Right lobe of liver (tissue), 6 donors: ENCODE measurements at places on chromosomes 13 and 19. TPM values are rescaled to one million over a fixed set of nuclear protein-coding genes. Genes with fewer than 3 reads are reported as not detected.

- H3K36me3 ChIP-seq, result no peaks in the 10 kb centered on the region
- no peaks in the 10 kb centered on the region for H3K27me3 ChIP-seq
- no peak for DNase-seq
These were observed 131.4 kb downstream of the TNFRSF19 start for GRCh38 chr13:23701636-23702035.

- H3K27ac ChIP-seq, result no peak overlapping the region
- H3K36me3 ChIP-seq, result no peaks in the 10 kb centered on the region
- H3K4me3 ChIP-seq, result no peak overlapping the region
- H3K4me1 ChIP-seq, result no peaks in the 10 kb centered on the region
- H3K27me3 ChIP-seq, result no peaks in the 10 kb centered on the region
- no peak for DNase-seq
These were observed 180.5 kb downstream of the COL4A1 start for GRCh38 chr13:110126391-110126961.

DNA sequence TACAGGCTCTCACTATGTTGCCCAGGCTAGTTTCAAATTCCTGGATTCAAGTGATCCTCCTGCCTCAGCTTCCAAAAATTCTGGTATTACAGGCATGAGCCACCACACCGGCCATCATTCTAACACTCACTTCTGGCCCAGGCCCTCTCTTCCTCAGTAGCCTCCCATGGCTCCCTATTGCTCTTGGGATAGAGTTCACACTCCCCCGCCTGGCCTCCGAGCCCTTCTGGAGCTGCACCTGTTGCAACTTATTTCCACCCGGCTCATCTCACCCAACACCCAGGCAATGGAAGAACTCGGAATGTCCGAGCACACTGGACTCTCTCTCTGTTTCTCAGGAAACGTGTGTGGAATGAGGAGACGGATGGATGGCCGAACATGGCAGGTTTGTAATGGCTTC, 9.0 kb upstream of the SBK3 start:
- peaks cover 5% of the 10 kb centered on the region for H3K4me1 ChIP-seq
- H3K27me3 ChIP-seq, result peaks cover 6% of the 10 kb centered on the region

GRCh38 chr13:25252225-25252624, 35.1 kb downstream of the MTMR6 start:
- no peaks in the 10 kb centered on the region for H3K4me1 ChIP-seq
- H3K27me3 ChIP-seq, result no peaks in the 10 kb centered on the region
- H3K4me3 ChIP-seq, result no peak overlapping the region
- H3K36me3 ChIP-seq, result peaks cover 5% of the 10 kb centered on the region

UGGT2 gene
- 17.1 TPM for total RNA-seq

GRCh38 chr19:10100163-10100785, 2.2 kb downstream of the ANGPTL6 start:
- H3K4me1 ChIP-seq, result peaks cover 11% of the 10 kb centered on the region
- H3K27me3 ChIP-seq, result no peaks in the 10 kb centered on the region
- DNase-seq, result no peak
- no peaks in the 10 kb centered on the region for H3K36me3 ChIP-seq
- H3K27ac ChIP-seq, result no peak overlapping the region

NLRP4 gene
- not detected for total RNA-seq

CEBPG gene
- total RNA-seq, result 32.3 TPM

DNA sequence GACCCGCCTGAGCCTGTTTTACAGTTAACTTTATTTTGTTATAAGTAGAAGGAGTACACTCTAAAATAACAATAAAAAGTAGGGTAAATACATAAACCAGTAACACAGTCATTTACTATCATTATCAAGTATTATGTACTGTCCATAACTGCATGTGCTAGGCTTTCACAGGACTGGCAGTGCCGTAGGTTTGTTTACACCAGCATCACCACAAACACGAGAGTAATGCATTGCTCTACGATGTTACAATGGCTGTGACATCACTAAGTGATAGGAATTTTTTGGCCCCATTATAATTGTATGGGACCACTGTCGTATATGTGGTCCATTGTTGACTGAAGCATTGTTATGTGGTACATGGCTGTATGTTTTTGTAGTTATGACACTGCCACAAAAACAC, 41.3 kb upstream of the SLC7A9 start:
- no peaks in the 10 kb centered on the region for H3K36me3 ChIP-seq
- H3K4me3 ChIP-seq, result no peak overlapping the region
- no peak overlapping the region for H3K27ac ChIP-seq
- H3K4me1 ChIP-seq, result no peaks in the 10 kb centered on the region
- H3K27me3 ChIP-seq, result no peaks in the 10 kb centered on the region

- no peak overlapping the region for H3K4me3 ChIP-seq
- H3K27me3 ChIP-seq, result no peaks in the 10 kb centered on the region
- no peak for DNase-seq
- H3K27ac ChIP-seq, result no peak overlapping the region
- H3K36me3 ChIP-seq, result no peaks in the 10 kb centered on the region
These were observed 13.9 kb downstream of the COL4A1 start for GRCh38 chr13:110293037-110293436.

DNA sequence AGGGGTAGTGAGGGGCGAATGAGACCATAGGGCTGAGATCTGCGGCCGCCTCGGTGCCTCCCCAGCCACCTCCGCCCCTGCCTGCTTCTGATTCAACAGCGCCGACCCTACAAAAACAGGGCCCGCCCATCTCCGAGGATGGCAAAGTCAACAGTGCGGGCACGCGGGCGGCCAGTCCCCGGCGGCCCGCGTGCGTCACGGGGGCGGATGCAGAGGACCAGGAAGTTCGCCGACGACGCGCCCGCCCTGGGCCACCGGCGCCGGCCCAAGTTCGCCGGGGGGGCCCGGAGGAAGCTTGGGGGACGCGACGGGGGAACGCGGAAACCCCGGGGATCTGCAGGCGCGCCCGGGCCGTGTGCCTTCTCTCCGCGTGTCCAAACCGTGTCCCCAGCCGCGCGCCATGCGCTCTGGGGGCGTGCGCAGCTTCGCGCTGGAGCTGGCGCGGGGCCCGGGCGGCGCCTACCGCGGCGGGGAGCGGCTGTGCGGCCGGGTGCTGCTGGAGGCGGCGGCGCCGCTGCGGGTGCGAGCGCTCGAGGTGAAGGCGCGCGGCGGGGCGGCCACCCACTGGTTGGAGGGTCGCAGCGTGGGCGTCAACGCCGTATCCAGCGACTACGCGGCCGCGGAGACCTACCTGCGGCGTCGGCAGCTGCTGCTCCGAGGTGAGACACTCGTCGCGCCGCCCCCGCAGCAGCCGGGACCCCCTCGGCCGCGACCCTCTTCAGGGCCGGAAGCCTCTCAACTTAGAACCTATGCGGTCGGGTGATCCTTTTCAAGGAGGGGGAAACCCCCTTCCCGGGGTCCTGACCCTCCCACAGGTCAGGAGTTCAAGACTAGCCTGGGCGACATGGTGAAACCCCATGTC, 6.8 kb upstream of the ARRDC2 start:
- no peaks in the 10 kb centered on the region for H3K4me1 ChIP-seq
- H3K4me3 ChIP-seq, result peak overlapping the region; percentile 79
- peak overlapping the region; percentile 84 for H3K27ac ChIP-seq
- no peaks in the 10 kb centered on the region for H3K36me3 ChIP-seq
- peak; percentile 79 for DNase-seq

DNA sequence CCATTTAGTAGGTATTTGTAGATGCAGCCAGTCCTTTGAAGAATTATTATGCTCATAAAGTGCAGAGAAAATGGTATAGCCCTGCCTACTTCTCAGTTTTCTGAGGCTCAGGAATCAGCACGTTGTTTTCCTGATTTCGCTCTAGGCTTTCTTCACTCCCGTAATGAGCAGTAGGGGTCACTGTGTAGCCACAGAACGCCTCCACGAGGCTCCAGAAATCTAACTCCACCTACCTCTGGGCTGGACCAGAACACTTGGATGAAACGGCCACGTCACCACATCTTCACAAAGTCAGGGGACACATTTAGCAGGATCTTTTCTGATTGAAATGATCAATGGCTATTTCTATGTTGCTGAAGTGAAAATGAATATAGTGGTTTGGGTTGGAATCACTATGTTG, 49.8 kb upstream of the GTF3A start:
- peaks cover 19% of the 10 kb centered on the region for H3K4me1 ChIP-seq
- H3K27ac ChIP-seq, result no peak overlapping the region
- H3K36me3 ChIP-seq, result no peaks in the 10 kb centered on the region
- DNase-seq, result peak; percentile 65
- H3K27me3 ChIP-seq, result no peaks in the 10 kb centered on the region

DNA sequence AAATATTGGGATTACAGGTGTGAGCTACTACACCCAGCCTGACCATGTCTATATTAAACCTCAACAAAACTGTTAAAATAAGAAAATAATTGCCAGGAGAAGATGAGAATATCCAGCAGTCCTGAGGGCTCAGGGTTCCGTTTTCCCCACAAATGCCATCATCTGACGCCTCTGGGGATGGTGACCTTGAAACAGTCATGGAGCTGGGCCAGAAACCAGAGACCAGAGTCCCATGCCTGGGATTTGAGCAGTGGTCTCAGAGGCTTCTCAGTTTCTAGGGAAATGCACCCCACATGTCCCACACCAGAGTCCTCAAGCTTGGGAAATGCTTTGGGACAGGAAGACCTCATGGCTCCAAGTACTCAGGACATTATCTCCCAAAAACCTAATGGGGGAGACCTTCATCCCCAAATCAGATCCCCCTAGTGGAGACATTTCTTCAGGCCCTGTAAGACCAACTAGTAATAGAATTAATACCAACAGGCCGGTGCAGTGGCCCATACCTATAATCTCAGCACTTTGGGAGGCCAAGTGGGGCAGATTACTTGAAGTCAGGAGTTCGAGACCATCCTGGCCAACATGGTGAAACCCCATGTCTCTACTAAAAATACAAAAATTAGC, 2.9 kb upstream of the MAP1S start:
- DNase-seq, result no peak
- no peak overlapping the region for H3K4me3 ChIP-seq
- H3K4me1 ChIP-seq, result no peaks in the 10 kb centered on the region
- no peaks in the 10 kb centered on the region for H3K27me3 ChIP-seq

- H3K4me3 ChIP-seq, result no peak overlapping the region
- no peaks in the 10 kb centered on the region for H3K36me3 ChIP-seq
- no peak overlapping the region for H3K27ac ChIP-seq
- peaks cover 40% of the 10 kb centered on the region for H3K4me1 ChIP-seq
- no peak for DNase-seq
These were observed 78.3 kb downstream of the FOXO1 start for GRCh38 chr13:40588101-40588500.

SIAH3 gene
- not detected for total RNA-seq

SPINT2 gene
- 9.4 TPM for total RNA-seq
